Heart right ventricle (tissue), 16 donors: ENCODE measurements at places on chromosomes 11 and 22. TPM values are rescaled to one million over a fixed set of nuclear protein-coding genes. Genes with fewer than 3 reads are reported as not detected.

The CNGA4 gene
- total RNA-seq = not detected

The IFITM10 gene
- 1.1 TPM for total RNA-seq

The RTN4RL2 gene
- total RNA-seq = 0.97 TPM

The MS4A4E gene
- not detected for total RNA-seq

The POLD4 gene
- total RNA-seq = 30.4 TPM

The TRPM5 gene
- total RNA-seq = not detected

The MYOD1 gene
- total RNA-seq = not detected

The SLC22A24 gene
- not detected for total RNA-seq

The CTNND1 gene
- 64.9 TPM for total RNA-seq

The CFAP300 gene
- total RNA-seq = 1.8 TPM

The FXYD6 gene
- 31.9 TPM for total RNA-seq
